ENCODE measurements at places on chromosomes 1 and 21.
A peak's percentile ranks its signal among the peaks of the same experiment; 100 is the strongest.

DNA sequence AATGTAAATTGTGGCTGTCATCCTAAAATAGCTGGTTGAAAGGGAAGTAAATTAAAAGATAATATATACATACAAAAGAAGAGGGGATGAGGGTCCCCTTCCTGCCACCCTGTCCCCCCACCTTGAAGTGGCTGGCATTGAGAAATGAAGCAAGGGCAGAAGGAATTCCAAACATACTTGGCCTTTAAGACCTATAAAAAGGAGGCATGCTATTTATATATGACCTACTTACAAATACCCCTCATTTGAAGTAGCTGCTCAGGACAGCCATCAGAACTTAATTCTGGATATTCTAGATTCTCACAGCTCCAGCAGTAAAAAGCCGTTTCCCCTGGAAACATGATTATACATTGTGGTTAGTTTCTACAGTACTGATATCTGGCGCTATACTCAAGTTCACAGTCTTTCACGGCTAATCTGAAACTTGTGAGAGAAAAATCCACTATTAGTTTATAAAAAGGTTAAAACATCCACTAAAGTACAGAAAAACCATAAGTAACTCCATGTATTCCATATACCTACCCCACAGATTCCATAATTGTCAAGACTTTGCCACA lies 9.6 kb upstream of the MAP10 start:
- no peak for DNase-seq

DNA sequence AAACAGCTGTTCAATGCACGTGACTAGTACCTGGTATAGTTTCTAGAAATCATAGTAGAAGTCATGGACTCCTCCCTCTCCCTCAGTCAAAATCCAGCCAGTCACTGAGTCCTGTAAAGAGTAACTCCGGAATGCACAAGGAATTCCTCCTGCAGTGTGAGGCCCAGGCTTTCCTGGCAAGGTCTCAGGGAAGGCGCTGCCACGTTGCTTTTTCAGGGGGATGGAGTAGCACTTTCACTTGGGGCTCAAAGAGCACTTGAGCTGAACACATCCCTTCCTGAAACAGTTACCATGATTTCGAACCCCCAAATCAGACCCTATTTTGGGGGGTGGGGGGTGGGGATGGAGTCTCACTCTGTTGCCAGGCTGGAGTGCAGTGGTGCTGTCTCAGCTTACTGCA lies 26.4 kb upstream of the LRRC8D start:
- DNase-seq = no peak

DNA sequence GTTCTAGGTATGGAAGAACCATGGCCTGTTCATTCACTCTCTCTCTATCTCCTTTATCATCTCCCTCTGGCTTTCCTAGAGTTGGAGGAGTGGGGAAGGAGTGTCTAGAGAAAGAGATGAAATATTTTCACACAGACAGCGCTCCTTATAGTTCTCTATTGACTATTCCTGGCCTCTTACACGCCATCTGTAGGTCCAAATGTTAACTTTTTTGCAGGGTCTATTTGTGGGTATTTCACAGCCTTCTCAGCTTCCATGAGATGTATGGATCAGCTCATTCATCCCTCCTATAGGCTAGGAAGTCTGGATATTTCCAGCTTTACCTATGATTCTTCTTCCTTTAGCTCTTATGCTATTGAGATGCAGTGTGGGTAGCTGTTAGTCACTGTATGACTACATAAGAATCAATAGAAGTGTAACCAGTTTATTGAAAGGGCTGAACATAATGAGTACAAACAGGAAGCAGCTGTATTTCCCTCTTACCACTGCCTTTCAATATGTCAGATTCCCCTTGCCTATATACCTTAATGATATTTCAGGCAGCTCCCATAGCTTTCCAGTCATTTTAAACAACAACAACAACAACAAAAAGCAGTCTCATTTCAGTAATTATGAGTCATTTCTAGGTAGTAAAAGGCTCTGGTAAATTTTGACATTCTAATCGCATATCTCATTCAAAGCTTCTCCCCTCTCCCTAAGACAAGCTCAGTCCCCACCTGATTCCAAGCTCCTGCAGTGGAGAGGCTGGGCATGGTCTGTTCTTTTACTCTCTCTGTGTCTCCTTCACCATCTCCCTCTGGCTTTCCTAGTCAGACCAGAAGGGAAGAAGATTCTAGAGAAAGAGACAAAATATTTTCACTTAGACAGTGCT lies 149.5 kb downstream of the TTLL7 start:
- no peak for DNase-seq

DNA sequence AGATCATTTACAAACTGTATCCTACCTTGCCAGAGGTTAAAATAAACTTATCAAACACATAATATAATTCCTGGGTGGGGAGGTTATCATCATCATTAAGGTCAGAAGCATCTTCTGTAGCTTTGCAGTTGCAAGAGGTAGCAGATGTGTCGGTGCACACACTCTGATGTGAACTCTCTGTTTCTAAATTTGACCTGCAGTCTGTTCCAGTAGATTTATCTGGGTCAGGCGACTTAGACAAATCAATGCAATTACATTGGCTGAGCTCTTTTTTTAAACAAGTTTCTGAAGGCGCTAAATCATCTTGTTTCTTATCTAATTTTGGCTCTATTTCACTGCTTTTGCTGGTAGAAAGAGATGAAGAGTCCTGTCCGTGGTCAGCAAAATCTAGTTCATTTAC lies 70.4 kb downstream of the PRPF38A start:
- no peak for DNase-seq

- DNase-seq = peak; percentile 99
Observed at GRCh38 chr1:205317311-205317917, 4.1 kb downstream of the NUAK2 start.

DNA sequence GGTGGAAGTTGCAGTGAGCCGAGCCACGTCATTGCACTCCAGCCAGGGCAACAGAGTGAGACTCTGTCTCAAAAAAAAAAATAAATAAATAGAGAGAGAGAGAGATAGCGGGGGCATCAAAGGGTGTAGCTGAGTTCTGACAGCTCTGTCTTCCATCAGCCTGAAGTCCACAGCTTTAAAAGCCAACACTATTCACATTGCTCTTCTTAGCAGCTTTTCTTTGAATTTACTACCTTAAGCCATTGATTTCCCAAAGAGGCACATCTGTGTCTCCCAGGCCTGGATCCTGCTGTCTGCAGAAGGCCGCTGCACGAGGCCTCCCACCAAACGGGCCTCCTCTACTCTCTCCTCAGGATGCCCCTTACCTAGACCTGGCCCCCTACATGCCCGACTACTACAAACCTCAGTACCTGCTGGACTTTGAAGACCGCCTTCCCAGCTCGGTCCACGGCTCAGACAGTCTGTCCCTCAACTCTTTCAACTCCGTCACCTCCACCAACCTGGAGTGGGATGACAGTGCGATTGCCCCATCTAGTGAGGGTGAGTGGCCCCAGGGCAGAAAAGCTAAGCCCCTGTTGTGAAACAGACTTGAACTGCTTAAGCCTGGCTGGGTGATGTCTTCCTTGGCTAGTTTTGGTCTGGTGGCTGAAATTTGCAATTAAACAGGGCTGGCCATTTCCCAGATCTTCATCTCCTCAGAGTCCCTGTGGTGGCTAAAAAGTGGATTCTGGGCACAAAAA lies 16.5 kb upstream of the SLC25A34 start:
- DNase-seq = no peak

DNA sequence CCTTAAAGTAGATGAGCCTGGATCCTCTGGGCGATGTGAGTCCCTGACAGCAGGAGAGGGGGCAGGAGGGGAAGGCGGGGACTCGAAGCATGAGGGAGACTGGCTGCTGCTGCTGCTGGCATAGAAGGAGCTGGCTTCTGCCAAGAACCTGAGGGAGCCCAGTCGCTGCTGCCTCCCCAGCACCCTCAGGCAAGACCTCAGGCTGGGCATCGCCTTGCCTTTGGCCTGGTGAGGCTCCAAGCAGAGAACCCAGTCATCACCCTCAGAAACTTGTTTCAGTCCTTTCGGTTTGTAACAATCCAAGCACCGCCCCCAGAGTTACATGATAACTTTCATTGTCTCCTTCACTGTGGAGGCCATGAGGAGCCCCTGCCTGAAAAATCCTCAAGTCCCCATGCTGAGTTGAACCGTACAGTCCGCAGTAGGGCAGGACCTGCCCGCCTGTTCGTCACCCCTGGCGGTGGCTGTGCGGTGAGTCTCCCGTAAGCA lies 38.8 kb downstream of the POFUT2 start:
- DNase-seq = no peak

DNA sequence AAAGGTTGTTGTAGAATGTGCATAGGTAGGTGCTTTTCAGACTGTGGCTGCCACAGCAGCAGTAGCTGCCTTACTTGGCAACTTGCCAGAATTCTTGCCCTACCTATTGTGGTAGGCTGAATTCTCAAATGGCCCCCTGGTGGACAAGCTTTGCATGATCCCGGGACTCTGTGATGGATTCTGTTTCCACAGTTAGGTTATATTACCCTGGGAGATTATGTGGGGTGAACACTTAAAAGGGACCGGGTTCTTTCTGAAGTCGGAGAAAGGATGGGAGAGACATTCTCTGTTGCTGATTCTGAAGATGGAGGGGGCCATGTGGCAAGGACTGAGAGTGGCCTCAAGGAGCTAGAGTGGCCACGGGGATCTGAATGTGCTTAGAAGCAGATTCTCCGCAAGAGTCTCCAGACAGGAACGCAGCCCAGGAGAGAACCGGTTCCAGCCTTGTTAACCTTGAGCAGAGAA lies 32.1 kb upstream of the KCNE1 start:
- DNase-seq = peak; percentile 8

DNA sequence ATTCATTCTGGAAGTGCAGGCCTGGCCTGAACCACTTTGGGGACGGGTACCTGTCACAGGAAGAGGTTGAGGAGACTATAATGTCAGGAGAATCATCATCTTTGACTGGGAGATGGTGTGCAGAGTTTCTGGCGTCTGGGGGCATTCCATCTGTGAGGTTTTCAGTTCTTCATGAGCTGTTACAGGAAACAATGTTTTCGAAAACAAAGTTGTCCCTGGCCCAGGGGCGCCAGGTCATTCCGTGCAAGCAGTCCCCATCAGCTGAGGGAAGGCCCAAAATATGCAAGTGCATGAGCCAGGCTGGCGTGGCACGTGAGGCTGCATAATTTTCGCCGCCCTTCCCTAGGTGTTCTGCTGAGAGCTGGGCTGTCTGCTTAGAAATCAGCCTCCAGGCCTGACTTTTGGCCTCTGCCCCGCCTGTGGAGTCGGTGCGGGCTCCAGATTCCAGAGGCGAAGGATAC lies 68.4 kb upstream of the ATP5PO start:
- DNase-seq = no peak

GRCh38 chr1:209486861-209487593 lies 96.5 kb upstream of the CAMK1G start:
- no peak for DNase-seq

DNA sequence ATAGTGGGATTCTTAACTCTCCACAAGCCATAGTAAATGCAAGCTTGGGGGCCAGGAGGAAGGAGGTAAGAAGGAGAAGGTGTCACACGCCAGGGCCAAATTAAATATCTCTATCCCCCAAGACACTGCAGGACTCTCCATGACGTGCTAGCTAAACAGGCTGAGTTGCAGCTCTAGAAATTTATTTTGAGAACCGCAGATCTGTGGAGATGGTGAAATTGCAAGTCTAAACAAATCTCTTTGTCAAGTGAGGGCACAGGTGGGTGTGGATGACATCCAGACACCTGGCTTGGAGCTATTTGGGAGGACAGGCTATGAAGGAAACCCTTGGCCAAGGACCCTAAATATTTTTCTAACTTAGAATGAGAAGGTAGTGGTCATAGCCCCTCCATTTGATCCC lies 39.5 kb upstream of the USP1 start:
- DNase-seq = no peak

GRCh38 chr1:172883844-172884243 lies 166.9 kb downstream of the TNFSF18 start:
- DNase-seq = no peak

GRCh38 chr1:218250492-218250891 lies 34.6 kb upstream of the RRP15 start:
- no peak for DNase-seq

DNA sequence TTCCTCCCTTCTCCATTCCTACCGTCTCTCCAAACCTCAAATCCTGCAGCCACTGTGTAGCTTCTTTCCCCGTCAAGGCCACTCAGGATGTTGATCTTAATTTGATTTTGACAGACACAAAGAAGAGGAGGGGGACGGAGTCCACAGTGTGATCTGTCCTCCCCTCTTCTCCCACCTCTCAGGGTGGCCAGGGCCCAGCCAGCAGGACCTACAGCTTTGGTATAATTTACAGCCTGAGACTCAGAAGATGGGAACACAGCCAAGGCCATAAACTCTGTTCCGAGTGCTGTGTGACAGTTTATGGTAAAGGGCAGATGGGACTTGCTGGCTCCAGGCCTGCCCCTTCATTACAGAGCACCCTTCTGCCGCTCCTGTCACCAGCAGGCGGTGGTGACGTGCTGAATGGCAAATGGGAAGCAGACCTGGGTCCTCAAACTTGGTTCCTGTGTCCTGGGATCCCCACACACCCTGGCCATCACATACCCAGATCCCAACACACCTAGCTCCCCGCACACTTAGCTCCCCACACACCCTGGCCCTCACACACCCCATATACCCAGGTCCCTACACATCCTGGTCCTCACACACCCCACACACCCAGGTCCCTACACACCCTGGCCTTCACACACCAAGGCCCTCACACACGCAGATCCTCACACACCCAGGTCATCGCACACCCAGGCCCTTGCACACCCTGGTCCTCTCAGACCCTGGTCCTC lies 71.6 kb downstream of the CD2 start:
- peak; percentile 89 for DNase-seq

DNA sequence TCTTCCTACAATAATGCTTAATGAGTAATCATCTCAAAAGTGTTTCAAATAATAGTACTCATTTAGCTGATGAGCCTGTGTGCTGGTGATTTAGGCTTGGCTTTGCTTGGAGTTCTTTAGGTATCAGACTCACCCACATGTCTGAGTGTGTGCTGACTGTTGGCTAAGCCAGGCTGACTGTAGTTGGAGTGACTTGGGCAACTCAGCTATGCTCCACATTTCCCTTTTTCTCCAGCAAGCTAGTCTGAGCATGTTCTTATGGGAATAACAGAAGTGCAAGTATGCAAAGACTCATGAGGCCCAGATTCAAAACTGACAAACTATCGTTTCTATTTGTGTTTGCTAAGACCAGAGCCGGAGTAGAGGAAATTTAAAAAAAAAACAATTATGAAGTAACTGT lies 99.0 kb upstream of the ADGRL4 start:
- no peak for DNase-seq

GRCh38 chr1:221286399-221286798 lies 407.2 kb downstream of the HLX start:
- DNase-seq = no peak

DNA sequence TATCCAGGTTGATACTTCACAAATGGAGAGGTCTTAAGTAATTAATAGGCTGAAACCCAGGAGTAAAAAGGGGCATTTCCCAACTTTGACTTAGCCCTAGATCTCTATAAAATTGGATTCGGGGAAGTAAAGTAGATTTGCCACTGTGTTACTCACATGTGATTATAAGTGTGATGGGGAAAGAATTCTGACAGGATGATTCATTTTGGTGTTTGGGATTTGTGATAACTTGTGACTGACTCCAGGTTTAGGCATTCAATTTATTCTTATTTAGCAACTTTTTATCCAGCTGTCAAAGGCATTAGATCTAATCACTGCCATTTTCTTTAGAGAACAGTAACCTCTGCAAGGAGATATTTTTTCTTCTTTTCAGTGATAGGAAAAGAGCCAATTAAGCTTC lies 175.5 kb downstream of the ASTN1 start:
- no peak for DNase-seq

Data from NCI-H1092 (cell line).